CD4-positive, alpha-beta T cell treated with Interleukin-6 at 100 ng/mL for 8 hours (primary cell): ENCODE measurements at places on chromosomes 2 and 18.

DNA sequence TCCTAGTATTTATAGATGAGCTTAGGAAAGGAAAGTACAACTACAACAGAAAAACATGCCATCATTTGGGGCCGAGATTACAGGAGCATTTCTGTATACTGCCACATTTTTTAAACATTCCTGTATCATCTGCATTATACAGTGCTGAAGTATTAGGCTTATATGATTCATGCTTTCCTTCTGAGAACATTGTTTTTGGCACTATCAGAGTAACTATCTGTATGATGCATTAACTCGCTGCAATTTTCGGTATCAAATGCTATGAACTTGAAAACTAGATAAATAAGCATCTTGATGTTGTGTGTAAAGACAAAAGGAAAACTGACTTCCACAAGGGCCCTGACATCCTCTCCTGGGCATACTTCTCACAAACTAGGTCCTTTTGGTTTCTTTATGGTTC, 102.0 kb downstream of the RIT2 start:
- DNase-seq = no peak

DNA sequence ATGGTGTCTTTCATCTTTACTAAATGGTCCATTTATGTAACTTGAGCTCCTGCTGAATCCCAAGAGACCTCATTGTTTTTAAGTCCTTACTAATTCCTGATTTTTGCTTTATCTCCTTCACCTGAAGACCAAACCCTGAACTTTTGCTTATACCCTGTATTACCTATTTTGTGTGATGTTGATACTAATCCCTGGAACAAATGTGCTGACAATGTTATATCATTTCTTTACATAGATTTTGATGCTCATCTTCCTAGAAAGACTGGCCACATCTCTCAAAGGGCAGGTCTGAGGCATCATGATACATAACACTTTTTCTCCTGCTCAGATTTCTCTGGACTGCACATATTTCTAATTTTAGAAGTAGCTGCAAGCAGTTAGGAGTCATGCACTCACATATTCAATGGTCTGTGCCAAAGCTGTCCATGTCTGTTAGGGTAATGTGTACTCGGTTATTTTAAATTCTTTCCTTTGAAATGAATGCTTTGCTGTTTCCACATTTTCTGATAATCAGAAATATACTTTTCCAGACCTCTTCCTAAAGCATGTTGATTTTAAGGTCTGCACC, 427.9 kb upstream of the HNRNPA3 start:
- DNase-seq = no peak

- DNase-seq = no peak
Measured at GRCh38 chr2:223101340-223102039, 49.5 kb downstream of the KCNE4 start.

GRCh38 chr2:207408086-207408794, 121.5 kb upstream of the CREB1 start:
- DNase-seq = no peak

DNA sequence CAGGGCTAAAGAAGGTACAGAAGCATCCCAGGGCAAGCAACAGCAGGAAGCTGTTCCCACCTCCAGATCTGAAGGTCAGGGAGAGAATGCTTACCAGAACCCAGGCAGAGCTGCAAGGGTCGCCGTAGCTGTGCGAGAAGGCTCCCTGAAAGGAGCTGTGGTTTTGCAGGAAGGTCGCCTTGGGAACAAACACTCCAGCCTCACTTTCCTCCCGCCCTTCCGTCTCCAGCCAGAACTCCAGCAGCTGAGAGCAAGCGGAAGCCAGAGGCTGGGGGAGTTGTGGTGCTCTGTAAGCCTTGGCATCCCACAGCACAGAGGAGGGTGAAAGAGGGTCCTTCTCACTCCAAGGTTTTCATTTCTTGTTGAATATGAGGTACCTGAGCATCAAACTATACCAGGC, 18.3 kb upstream of the ICOS start:
- DNase-seq = no peak

DNA sequence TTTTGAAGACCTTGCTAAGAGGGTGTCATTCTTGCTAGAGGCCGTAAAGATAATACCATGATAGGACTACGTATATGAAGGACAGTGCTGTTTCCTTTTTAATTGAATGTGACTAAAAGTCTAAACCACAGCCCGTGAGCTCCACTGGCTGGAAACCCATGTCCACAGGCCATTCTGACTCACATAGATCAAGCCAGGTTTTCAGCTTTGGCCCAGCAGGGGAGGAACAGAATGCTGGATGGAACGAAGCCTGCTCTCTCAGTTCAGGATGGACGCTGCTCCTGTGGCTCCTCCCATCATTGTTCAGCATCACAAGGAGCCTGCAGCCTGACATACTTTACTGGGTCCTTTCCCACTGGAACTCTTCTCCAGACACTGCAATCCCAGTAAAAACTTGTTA, 47.6 kb downstream of the ALPK2 start:
- no peak for DNase-seq
